ENCODE measurements at places on chromosomes 3 and 15. TPM values are rescaled to one million over a fixed set of nuclear protein-coding genes. Genes with fewer than 3 reads are reported as not detected.

The P2RY14 gene
- total RNA-seq, result 0.16 TPM

The ZIC1 gene
- total RNA-seq, result 125 TPM

The PSTPIP1 gene
- not detected for total RNA-seq

The IGSF11 gene
- total RNA-seq, result not detected

The SOX2 gene
- 6.3 TPM for total RNA-seq

The BSN gene
- total RNA-seq, result under 0.01 TPM

The SLTM gene
- 60.5 TPM for total RNA-seq

The GAP43 gene
- total RNA-seq, result 0.16 TPM

The SEMA4B gene
- 8.4 TPM for total RNA-seq

The ARHGEF26 gene
- total RNA-seq, result 1.3 TPM

The ISLR gene
- 194 TPM for total RNA-seq

The CFAP161 gene
- total RNA-seq, result 0.32 TPM

The STRA6 gene
- total RNA-seq, result 1.1 TPM

The RASGRP1 gene
- 0.24 TPM for total RNA-seq

The RPL4 gene
- total RNA-seq, result 2,559 TPM

The TGM4 gene
- not detected for total RNA-seq

The VGLL4 gene
- 87.5 TPM for total RNA-seq

The FANCD2OS gene
- not detected for total RNA-seq

The MME gene
- 1,611 TPM for total RNA-seq

The FEZF2 gene
- not detected for total RNA-seq

The GASK1A gene
- total RNA-seq, result 1.3 TPM

The GNAT1 gene
- not detected for total RNA-seq

The SERPINI2 gene
- total RNA-seq, result not detected

The SEMA6D gene
- 11.8 TPM for total RNA-seq

The CAV3 gene
- 0.12 TPM for total RNA-seq

The GOLGA8S gene
- not detected for total RNA-seq

All from hair follicle dermal papilla cell (primary cell).